GM13977 (cell line): ENCODE measurements at places on chromosomes 11 and 22.
A peak's percentile ranks its signal among the peaks of the same experiment; 100 is the strongest.

DNA sequence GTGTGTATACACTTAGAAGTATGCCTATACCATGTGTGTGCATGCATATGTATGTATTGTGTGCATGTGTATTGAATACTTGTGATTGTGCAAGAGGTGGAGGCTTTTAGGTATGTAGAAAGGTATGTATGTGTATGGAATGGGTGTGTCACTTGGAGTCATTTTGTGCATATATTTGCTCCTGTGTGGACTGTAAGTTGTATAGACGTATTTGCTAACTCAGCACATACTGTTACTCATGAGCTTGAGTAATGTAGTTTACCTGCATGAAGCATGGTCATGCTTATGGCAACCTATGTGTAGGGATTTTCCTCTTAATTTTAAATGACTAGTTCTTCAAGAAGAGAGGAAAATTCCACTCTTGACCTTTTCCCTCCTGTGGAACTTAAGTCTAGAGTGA, 507.6 kb upstream of the LARGE1 start:
- no peak for DNase-seq

- no peak for DNase-seq
Measured at GRCh38 chr22:27537501-27537900, 264.1 kb downstream of the MN1 start.

GRCh38 chr22:49103314-49104059, 724.2 kb downstream of the BRD1 start:
- no peak for DNase-seq

GRCh38 chr11:69818231-69818602, 999 bp downstream of the FGF3 start:
- no peak for DNase-seq

DNA sequence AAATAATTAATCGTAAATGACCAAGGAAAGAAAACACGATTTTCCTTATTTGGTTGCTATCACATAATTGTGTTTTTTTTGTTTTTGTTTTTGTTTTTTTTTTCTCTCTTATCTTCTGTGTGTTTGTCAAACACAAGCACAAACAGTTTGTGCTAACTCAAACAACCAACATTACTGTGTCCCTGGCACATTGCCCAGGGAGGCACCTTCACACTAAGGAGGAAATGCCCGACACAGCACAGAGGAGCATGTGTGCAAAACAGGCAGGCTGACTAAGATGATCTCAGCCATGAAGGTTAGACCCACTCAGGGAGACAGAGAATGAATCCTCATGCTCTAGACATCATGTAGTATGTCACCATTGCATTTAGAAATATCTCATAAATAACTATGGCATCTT, 130.1 kb downstream of the SOX6 start:
- DNase-seq = no peak

DNA sequence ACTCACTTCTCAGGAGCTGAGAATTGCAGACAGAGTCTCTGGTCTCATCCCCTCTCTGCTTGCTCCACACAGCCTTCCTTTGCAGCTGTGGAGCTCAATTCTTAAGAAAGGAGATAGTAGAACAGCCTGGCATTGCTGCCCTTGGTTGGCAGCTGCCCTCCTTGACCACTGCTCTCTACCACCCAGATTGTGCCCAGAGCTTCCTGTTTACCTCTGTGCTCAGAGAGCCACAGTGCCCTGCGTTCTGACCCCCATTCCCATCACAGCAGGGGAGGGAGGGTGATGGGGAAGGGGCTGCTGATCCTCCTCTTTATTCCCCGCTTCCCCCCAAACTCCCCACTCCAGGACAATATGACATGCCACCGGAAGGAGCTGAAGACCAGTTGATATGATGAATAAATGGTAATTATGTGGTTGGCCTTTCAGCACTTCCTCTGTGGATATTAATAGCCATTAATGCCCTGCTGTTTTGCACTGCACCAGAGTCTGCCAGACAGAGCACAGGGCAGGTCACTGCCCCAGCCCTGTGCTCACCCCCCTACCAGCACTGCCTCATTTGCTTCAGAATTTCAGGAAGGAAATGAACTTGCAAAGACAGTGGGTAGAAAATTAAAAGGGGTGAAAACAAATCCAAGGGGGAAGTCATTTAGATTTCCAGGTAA, 426.8 kb upstream of the CADM1 start:
- DNase-seq = no peak

DNA sequence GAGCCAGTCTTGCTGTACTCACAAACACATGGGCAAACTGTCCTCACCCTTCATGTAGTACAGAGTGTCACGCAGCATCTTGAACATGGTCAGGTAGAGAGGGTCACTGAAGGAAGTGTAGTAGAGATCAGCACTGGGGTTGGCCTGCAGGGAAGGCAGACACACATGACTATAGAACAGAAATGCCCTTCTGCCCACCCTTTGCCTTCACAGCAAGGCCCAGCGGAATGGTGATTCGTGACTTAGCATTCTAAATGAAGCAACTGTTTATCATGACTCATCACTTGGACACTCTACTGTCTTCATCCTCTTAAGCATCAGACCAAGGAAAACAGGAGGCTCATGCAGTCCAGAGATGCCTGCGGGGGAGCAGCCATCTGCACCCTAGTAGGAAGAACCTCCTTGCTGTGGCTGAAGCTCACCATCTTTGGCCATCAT, 33.4 kb downstream of the SERPIND1 start:
- DNase-seq = no peak

- peak; percentile 54 for DNase-seq
Measured at GRCh38 chr11:103091064-103091800, 728 bp downstream of the DCUN1D5 start.

- no peak for DNase-seq
Measured at GRCh38 chr11:78789375-78789774, 214.7 kb upstream of the NARS2 start.

DNA sequence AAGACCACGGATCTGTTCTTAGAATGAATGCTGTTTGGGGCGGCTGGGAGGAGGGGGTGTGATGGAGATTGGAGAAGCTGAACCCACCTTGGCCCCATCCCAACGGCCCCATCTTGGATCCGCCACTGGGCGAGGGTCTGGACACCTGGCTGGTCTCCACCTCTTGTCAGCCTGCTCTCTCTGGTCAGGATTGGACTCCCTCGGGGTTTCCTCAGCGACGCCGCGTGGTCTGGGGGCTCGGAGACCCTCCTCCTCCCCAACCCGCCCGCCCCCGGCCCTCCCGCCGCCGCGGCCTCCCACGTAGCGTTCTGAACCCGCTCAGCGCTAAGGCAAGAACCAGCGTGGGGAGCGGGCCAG, 4.3 kb upstream of the FLI1 start:
- no peak for DNase-seq

- no peak for DNase-seq
Measured at GRCh38 chr11:117045956-117046355, 52.3 kb downstream of the SIK3 start.
